ENCODE measurements at places on chromosomes 4 and X.

DNA sequence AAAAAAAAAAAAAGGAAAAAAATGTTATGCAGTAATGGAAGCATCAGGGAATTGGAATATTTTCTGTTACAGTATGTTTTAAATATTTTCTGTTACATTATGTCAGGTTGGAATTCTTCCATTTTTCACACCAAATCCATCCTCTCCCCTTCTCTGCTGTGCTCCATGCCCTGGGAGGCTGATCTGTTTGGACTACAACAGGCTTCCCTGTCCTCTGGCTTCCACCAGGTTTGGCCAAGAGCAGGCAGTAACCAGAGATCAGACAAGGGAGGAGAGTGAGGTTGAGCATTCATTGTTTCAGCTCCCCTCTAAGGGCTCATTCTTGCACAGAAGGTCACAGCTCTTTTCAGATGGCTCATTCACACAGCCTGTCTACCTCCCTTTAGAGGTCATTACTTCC is 11.7 kb upstream of the TMEM184C start:
- DNase-seq: no peak

- no peak for DNase-seq
Observed at GRCh38 chr4:42724451-42724850, 67.5 kb upstream of the ATP8A1 start.

DNA sequence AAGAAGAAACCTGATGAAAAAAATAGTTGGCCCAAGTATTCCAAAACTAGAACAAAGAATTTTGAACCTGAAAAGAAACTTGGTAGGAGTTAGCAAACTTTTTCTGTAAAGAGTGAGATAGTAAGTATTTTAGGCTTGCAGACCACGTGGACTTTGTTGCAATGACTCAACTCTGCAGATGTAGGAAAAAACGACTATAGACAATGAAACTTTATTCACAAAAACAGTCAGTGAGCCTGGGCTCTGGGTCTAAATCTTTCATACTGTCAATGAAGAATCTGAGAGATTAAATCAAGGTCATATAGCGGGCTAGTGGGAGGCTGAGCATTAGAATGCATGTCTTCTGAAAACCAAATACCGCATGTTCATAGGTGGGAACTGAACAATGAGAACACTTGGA is 23.0 kb downstream of the SH3D19 start:
- no peak for DNase-seq

DNA sequence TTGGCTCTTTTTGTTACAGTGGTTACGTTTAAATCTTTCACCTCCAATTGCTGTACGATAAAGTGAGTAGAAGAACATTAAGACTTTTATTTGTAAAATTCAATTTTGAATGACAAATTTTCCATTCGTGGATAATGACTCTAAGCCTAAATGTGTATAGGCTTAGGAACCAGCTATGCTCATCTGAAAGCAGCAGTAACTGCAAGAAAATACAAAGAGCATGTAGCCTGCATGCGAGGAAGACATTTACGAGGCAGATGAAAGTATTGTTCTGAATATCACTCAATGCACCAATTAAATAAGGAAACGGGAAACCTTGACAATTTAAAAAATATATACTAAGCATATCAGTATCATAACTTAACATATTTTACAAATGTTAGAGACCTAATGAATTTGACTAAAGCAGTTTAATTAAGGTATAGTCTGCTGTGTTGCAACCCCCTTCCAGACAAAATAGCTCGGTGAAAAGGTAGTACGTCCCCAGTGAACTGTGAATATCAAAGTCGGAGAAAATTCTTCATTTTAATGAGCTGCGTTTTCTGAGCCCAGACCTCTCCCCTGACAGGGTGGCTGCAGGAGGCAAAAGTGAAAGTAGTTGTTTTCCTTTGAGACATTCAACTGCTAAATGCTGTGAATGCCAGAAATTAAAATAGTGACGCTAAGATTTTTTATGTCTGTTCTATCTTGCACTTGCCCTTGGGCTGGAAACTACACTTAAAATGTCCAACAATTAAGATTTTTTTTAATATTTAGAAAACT is 1236.5 kb upstream of the TENM3 start:
- DNase-seq: no peak

GRCh38 chrX:15956681-15957080 is 102.1 kb upstream of the AP1S2 start:
- DNase-seq: no peak

- peak; percentile 90 for DNase-seq
Observed at GRCh38 chr4:5050520-5051277, 581 bp upstream of the STK32B start.

DNA sequence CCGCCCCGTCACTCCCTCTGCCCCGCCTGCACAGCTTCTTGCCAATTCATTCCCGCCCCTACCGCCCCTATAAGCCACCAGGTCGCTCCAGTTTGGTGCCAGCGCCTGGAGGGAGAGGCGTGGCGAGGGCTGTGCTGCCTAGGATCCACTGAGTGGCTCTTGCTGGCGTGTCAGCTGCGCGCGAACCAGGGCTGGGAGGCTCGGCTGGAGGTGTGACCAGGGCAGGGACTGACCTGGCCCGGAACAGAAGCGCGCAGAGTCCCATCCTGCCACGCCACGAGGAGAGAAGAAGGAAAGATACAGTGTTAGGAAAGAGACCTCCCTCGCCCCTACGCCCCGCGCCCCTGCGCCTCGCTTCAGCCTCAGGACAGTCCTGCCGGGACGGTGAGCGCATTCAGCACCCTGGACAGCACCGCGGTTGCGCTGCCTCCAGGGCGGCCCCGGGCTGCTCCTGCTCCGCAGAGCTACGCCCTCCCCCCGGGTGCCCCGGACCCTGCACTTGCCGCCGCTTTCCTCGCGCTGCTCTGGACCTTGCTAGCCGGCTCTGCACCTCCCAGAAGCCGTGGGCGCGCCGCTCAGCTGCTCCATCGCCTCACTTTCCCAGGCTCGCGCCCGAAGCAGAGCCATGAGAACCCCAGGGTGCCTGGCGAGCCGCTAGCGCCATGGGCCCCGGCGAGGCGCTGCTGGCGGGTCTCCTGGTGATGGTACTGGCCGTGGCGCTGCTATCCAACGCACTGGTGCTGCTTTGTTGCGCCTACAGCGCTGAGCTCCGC is at the start of gene GPR78:
Gene GPR78 (plus strand): TSS at position 72 of the 773 bp plus-strand sequence. CDS start 591 bp downstream, at position 663.
- peak; percentile 87 for DNase-seq

GRCh38 chr4:38621028-38621684 is 42.8 kb upstream of the KLF3 start:
- DNase-seq: no peak

- DNase-seq: no peak
Observed at GRCh38 chr4:28391877-28392276, 1531.2 kb downstream of the STIM2 start.

- no peak for DNase-seq
Observed at GRCh38 chr4:96525898-96526297, 686.0 kb downstream of the PDHA2 start.
